ENCODE measurements at places on chromosomes 3 and 15.

- no peaks in the 10 kb centered on the region for H3K4me1 ChIP-seq
- H3K4me3 ChIP-seq = no peak overlapping the region
- H3K27me3 ChIP-seq = no peaks in the 10 kb centered on the region
- no peak for DNase-seq
- no peak overlapping the region for H3K27ac ChIP-seq
- H3K36me3 ChIP-seq = no peaks in the 10 kb centered on the region
Observed at GRCh38 chr3:98817547-98818041, 54.5 kb downstream of the ST3GAL6 start.

GRCh38 chr15:78461171-78461888, 23.3 kb downstream of the IREB2 start:
- H3K36me3 ChIP-seq = no peaks in the 10 kb centered on the region
- no peak overlapping the region for H3K27ac ChIP-seq
- no peaks in the 10 kb centered on the region for H3K27me3 ChIP-seq
- H3K4me1 ChIP-seq = peaks cover 10% of the 10 kb centered on the region
- H3K4me3 ChIP-seq = no peak overlapping the region

- no peak for DNase-seq
- H3K36me3 ChIP-seq = no peaks in the 10 kb centered on the region
- H3K4me3 ChIP-seq = no peak overlapping the region
- no peaks in the 10 kb centered on the region for H3K4me1 ChIP-seq
Observed at GRCh38 chr3:98565237-98565643, 28.2 kb downstream of the CPOX start.

GRCh38 chr15:89009080-89009479, 79.2 kb upstream of the ABHD2 start:
- DNase-seq = no peak
- H3K4me1 ChIP-seq = no peaks in the 10 kb centered on the region
- no peak overlapping the region for H3K27ac ChIP-seq
- no peaks in the 10 kb centered on the region for H3K36me3 ChIP-seq
- no peaks in the 10 kb centered on the region for H3K27me3 ChIP-seq

DNA sequence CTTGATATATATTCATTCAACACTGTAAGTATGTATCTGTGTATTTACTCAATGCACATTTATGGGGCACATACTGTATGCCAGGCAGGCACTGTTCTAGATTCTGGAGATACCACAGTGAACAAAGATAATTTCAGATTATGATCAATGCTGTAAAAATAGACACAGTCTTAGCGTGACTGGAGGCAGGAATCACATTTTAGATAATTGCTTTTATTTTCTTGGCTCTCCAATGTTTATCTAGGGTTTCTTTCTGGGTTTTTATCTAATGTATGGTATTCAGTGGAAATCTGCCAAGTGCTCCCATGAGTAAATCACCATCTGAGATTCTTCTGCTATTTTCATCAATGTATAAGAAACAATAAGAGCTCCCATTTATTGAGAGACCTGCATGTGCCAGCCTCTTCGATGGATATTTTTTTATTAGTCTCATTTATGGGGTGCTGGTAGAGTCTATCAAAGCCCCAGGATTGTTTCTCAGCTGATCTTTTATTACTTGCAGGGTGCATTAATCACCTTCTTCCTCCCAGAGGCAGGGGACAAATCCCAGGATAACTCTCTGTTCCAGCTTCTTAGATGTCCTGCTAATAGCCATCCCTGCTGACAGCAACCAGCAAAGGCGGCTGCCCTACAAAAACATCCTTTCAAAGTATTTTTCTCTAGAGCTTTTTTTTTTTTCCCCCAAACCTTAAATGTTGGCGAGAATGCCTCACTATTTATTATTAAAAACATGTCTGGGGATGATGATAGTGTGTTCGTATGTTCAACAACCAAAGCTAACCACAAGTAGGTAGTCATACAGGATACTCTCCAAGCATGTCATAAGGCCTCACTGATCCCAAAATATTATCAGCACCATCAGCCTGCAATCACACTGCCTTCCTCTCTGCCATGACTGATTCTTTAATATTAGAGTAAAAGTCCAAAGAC, 331.0 kb upstream of the RASGRP1 start:
- peaks cover 3% of the 10 kb centered on the region for H3K4me1 ChIP-seq
- no peak overlapping the region for H3K27ac ChIP-seq
- no peaks in the 10 kb centered on the region for H3K36me3 ChIP-seq
- no peaks in the 10 kb centered on the region for H3K27me3 ChIP-seq

- no peak overlapping the region for H3K27ac ChIP-seq
- H3K4me3 ChIP-seq = no peak overlapping the region
- H3K36me3 ChIP-seq = no peaks in the 10 kb centered on the region
- DNase-seq = no peak
- no peaks in the 10 kb centered on the region for H3K27me3 ChIP-seq
Observed at GRCh38 chr15:42139596-42139995, 16.8 kb downstream of the PLA2G4F start.

- H3K36me3 ChIP-seq = no peaks in the 10 kb centered on the region
- no peak overlapping the region for H3K4me3 ChIP-seq
- no peak overlapping the region for H3K27ac ChIP-seq
- H3K27me3 ChIP-seq = no peaks in the 10 kb centered on the region
- H3K4me1 ChIP-seq = no peaks in the 10 kb centered on the region
Observed at GRCh38 chr15:42903388-42904324, 16.9 kb downstream of the TTBK2 start.

DNA sequence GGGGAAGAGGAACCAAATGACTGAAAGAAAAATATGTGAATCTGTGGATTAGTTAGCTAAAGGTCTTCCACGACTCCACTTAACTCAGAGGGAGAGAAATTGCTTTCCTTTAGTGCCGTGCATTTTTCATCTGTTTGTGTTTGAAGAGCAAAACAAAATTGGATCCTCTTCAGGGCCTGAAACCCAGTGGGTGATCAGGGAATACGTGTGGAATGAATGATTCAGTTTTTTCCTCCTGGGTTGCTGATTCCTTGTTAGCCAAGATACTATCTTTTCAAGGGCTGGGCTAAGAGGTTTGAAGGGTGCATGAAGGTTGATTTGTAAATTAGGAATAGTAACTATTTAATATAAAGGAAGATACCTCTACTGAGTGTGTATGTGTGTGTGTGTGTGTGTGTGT, 61.0 kb downstream of the TPRG1 start:
- H3K36me3 ChIP-seq = no peaks in the 10 kb centered on the region
- H3K27ac ChIP-seq = no peak overlapping the region
- DNase-seq = no peak
- H3K4me3 ChIP-seq = no peak overlapping the region
- H3K27me3 ChIP-seq = no peaks in the 10 kb centered on the region
- no peaks in the 10 kb centered on the region for H3K4me1 ChIP-seq

- no peak overlapping the region for H3K27ac ChIP-seq
- no peaks in the 10 kb centered on the region for H3K4me1 ChIP-seq
- H3K27me3 ChIP-seq = no peaks in the 10 kb centered on the region
- DNase-seq = no peak
- H3K4me3 ChIP-seq = no peak overlapping the region
- no peaks in the 10 kb centered on the region for H3K36me3 ChIP-seq
Observed at GRCh38 chr3:148957586-148957985, 33.8 kb upstream of the GYG1 start.

- H3K36me3 ChIP-seq = no peaks in the 10 kb centered on the region
- H3K27ac ChIP-seq = no peak overlapping the region
- no peak for DNase-seq
- no peaks in the 10 kb centered on the region for H3K27me3 ChIP-seq
- H3K4me3 ChIP-seq = no peak overlapping the region
- no peaks in the 10 kb centered on the region for H3K4me1 ChIP-seq
Observed at GRCh38 chr3:133238015-133238414, 161.8 kb upstream of the BFSP2 start.

- no peak for DNase-seq
- H3K27me3 ChIP-seq = no peaks in the 10 kb centered on the region
- no peak overlapping the region for H3K27ac ChIP-seq
Observed at GRCh38 chr3:50444213-50444612, 59.2 kb downstream of the CACNA2D2 start.

DNA sequence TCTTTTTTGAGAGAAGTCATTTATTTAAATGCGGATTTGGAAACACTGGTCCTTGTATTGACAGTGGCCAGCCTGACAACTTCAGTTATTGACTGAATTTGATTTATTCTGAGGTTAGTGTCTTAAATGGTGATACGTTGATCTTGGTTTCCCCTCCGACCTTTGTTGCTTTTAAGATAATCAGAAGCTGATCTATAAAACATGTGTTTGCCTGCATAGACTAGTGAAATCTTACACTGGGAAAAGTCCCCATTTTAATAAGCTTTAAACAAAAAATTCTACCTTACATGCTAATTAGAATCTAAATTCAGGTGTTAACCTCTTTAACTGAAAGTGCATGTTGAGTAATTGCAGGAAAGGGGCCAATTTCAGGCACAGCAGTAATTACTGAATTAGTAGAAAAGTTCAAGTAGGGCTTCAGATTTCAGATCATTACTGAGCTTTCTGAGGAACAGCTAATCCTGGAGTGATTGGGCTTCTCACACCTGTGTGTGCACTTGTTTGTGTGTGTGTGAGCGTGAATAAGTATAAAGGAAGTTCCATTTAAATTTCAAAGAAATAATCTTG, 221.4 kb downstream of the SOX2 start:
- H3K4me1 ChIP-seq = no peaks in the 10 kb centered on the region
- no peak for DNase-seq
- H3K36me3 ChIP-seq = no peaks in the 10 kb centered on the region

DNA sequence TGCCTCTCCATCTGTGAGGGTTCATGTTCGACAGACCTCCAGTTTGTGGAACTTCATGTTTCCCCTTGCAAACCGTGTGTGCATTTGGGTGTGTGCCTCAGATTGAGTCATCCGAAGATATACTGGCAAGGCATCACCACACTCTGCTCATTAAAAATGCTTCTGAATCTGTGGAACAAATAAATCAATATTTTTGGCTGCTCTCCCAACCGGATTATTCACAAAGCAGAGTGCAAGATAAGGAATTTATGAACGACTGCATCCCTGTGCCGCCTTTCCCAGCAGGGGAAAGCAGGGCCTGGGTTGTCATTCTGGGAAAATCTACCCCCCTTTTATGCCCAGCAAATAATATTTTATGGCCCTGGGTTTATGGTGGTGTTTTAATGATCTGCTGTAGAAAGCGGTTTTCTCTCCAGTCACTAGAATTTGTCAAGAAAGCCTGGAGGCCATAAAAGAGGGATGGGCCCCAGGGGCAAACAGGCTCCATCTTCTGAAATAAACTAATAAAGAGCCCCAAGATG, 4.2 kb upstream of the WNT5A start:
- peaks cover 3% of the 10 kb centered on the region for H3K4me1 ChIP-seq

GRCh38 chr3:81823882-81824395, 62.5 kb upstream of the GBE1 start:
- H3K4me3 ChIP-seq = no peak overlapping the region
- DNase-seq = no peak
- no peak overlapping the region for H3K27ac ChIP-seq

DNA sequence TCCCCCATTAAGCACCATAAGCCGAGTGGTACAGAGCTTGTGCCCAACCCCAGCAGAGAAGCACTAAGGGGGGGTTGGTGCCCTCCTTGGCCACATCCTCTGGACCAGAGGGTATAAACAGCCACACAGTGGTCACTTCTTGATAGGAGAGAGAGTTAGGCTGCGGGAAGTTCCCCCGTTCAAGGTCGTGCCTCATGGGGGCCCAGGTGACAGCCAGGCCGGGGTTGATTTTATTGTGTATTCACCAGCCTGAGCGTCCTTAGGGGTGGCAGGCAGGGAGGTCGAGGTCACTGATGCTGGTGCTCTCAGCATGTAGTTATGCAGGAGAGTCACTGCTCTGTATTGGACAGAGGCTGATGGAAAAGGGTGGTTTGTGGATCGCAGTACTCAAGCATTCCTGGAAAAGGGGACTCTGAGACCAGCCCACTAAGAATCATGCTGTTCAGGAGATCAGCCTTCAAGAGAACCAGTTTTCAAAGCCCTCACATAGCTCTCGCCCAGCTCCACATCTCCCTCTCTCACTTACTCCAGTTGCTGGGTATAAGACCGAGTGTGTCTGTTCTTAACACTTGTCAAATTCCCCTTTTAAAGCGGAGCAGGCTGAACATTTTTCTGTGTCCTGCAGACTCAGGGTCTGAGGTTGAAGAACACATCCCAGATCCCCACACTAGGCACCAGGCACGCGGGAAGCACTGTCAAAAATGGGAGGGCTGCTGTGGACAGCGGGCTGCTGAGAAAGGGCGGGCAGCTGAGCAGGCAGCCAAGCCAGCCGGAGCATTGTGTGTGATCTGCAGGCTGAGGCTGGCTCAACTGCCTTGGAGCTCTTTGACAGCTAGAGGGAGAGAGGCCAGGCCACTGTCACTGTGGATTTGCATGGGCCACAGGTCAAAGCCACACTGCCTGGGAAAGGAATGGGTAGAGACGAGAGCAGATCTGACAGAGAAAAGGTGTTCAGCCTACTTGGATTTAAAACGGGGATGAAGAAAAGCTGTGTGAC, 279.3 kb upstream of the LRRFIP2 start:
- H3K4me1 ChIP-seq = no peaks in the 10 kb centered on the region
- no peaks in the 10 kb centered on the region for H3K36me3 ChIP-seq
- no peaks in the 10 kb centered on the region for H3K27me3 ChIP-seq
- DNase-seq = peak; percentile 42
- H3K27ac ChIP-seq = peak overlapping the region; percentile 69

DNA sequence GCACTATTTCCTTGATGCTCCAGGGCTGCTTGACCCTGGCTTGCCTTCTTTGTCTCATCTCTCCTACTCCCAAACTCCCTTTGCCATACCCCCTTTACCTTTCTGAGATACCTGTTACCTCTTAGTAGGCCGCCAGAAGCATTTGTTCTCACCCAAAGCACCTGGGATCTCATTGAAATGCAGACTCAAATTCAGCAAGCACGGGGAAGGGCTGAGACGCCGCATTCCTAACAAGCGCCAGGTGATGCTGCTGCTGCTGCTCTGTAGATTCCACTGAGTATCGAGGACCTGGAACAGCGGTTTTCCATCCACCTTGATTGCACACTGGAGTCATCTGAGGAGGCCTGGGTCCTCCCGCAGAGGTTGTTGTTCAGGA, 91.8 kb downstream of the TMEM266 start:
- no peaks in the 10 kb centered on the region for H3K36me3 ChIP-seq
- no peaks in the 10 kb centered on the region for H3K4me1 ChIP-seq
- no peak for DNase-seq
- H3K4me3 ChIP-seq = no peak overlapping the region
- no peak overlapping the region for H3K27ac ChIP-seq
- H3K27me3 ChIP-seq = no peaks in the 10 kb centered on the region

DNA sequence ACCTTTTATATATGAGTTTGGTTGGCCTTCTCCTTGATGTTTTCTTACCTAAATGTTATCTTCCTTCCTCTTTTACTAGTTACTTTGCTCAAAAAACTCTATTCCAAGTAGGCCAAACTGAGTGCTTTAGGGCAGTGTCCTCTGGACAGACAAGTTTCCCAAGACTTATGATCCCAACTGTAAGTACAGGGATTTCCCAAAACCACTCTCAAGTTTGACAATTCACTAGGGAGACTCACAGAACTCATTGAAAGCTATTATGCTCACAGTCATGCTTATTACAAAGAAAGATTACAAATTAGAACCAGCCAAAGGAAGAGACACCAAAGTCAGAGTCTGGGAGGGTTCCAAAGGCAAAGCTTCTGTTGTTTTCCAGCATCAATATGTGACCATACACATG, 534.2 kb upstream of the ALCAM start:
- H3K4me3 ChIP-seq = no peak overlapping the region
- no peaks in the 10 kb centered on the region for H3K36me3 ChIP-seq
- no peak for DNase-seq
- H3K27ac ChIP-seq = no peak overlapping the region
- H3K27me3 ChIP-seq = no peaks in the 10 kb centered on the region
- no peaks in the 10 kb centered on the region for H3K4me1 ChIP-seq

All from prostate gland (tissue), 2 donors.